ENCODE measurements at places on chromosomes 1 and 21.

- peak; percentile 16 for DNase-seq
Observed at GRCh38 chr1:165828103-165828668, 772 bp downstream of the UCK2 start.

DNA sequence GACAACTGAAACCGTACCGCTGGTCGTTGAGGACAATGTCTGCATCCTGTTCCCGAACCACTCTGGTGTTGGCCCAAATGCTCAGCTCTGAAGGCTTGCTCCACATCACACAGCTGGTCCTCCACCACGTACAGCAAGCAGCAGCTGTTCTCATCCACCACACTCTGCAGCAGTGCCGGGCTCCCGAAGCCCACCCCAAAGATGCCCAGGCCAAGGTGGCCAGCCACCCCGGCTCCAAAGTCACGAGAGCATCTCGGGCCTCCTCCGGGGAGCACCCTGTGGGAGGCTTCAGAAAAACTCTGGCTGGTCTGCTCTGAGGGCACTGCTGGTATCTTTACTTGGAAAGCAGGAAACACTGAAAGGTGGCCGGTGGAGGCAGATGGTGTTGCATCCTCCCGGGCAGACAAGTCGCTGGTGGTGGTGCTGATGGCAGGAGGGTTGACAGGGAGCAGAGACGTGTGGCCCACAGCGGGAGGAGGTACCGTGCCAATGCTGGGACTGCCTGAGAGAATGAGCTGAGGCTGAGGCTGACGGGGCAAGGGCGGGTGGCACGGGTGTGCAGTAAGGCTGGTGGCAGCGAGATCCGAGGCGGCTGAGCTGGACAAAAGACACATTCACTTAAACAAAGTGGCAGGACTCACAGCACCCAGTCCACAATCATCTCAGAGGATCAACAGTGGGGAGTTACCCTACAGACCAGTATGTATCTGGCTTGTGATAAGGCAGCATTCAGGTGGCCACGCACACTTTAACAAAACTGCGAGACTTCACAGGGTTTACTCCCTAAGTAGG lies 6.5 kb upstream of the CCDC27 start:
- DNase-seq, result no peak

DNA sequence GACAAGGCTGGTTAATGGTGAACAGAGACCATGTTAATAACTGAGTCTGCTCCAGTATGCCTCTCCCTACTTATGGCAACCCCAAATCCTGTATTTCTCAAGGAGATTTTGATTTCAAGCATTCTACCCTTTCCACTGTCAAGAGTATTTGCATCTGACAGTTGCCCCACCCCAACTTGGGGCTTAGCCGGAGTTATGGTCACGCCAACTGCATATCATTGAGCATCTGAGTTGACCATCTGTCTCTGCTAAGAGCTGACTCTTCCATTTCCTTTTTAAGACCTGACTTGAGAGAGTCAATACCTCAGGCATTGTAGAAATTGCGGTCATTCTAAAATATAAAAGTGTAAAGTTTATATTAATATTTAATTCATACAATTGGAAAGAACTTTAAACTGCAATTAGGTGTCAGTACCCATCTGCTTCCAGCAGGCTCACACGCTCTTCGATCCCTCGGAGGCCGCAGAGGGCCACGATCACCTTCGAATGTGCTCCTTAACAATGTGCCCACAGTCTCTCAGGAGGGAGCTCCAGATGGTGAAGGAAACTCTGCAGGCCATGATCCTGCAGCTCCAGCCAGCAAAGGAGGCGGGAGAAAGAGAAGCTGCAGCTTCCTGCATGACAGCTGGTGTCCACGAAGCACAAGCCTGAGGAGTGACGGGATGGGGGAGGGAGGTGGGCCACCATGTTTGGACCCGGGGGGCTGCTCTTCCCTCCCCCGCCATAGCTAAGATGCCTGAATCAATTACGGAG lies 409.8 kb downstream of the DISC1 start:
- DNase-seq, result no peak

GRCh38 chr1:210815641-210816550 lies 318.1 kb downstream of the KCNH1 start:
- DNase-seq, result no peak

DNA sequence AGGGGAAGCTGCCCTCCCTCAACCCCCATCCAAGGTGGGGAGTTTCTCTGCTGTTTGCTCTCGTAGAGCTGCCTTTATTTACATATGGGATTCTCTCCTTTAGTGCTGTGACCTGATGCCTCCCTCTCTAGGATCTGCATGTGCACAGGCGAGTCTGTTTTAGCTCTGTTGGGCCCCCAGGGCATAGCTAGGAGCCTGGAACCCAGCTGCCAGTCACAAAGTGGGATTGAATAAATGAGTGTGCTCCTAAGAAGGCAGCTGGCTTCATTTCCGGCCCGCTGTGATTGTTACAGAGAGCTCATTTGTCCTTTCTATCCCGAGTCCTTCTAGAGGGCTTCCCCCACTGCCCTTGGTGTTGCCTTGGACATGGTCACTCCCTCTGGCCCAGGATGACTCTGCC lies 176.6 kb downstream of the GRIK3 start:
- no peak for DNase-seq

DNA sequence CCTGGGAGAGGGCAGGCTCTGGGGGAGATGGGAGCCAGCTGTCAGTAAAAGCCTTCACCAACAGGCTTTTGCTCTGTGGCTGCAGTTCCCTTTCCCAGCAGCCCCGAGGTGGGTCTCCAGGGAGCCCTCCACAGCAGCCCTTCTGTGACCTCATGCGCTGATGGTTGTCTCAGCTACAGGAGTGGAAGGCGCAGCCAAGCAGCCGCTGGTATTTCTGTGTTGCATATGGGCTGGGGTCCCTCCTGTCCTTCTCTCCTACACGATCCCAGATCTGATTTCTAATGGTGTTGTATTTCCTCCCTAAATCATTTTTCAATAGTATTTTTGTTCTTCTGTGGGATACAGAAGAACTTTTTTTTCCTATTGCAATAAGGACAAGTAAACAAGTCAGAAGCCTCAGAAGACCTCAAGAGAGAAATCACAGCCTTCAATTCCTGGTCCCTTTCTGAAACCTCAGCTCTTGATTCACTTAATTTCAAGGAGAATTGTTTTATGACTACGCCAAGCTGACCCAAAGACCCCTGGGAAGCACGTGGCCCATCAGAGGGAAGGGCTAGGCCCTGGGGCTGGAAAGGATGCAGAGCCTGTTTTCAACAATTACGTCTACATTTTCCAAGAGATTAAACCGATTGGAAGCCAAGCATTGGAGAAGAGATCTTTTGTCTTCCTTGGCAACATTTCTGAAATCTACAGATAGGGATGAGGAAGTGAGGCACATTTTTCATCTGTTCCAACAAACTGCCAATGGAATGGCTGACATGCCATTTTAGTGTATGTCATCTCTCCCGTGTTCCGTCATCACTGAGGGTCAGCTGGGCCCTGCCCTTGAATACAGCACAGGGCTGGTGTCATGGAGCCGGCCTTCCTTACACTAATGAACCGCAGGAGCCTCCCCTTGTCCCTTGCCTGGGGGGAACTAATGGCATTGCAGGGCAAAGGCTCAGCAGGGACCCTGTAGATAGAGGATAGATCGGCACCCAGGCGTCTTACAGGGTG lies 42.0 kb upstream of the SCCPDH start:
- no peak for DNase-seq

DNA sequence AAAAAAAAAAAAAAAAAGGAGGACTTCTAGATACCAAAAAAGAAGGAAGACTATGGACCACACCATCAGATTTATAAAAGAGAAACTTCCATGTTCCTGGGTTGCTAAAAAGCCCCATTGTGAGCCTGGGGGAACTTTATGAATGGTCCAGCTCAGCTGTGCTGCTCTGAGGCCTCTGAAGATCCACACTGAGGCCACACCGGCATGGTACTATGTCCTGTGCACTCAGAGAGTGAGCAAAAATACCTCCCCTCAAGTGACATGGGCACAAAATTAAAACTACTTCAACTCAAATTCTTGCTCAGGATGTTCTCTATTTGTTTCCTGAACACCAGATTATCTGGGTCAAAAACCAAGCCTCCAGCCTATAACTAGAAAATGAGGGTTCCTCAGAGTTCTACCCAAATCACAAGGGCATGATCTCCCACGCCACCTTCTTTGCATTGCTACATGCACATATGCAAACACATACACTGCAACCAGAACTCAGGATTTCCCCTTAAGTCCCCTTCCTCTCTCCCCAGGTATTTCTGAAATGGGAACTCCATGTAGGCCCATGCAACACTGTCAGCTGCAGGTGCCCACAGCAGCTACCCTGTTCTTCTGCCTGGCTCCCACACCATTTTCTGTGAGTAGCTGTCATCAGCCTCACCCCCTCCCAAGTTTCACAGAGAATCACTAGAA lies 94.4 kb downstream of the SH3GLB1 start:
- no peak for DNase-seq

GRCh38 chr1:31717341-31717740 lies 13.5 kb upstream of the COL16A1 start:
- DNase-seq, result no peak

DNA sequence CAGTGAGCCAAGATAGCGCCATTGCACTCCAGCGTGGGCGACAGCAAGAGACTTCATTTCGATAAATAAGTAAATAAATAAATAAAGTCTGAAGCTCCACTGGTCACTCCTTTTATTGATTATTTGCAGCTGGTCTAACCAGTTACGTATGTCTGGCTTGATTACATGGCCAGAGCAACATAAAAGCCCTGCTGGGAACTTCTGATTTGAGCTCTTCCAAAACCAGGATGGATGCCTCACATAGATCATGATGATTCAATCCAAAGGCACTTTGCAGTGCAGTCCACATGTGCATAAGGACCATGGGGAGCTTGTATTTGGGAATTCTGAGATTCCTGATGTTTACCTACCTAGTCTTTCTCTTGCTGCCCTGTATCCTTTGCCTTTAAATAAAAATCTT lies 24.0 kb downstream of the NSUN4 start:
- no peak for DNase-seq

GRCh38 chr1:244431166-244431565 lies 20.5 kb downstream of the ADSS2 start:
- no peak for DNase-seq

GRCh38 chr1:222996310-222996975 lies 146.6 kb downstream of the TLR5 start:
- DNase-seq, result no peak

DNA sequence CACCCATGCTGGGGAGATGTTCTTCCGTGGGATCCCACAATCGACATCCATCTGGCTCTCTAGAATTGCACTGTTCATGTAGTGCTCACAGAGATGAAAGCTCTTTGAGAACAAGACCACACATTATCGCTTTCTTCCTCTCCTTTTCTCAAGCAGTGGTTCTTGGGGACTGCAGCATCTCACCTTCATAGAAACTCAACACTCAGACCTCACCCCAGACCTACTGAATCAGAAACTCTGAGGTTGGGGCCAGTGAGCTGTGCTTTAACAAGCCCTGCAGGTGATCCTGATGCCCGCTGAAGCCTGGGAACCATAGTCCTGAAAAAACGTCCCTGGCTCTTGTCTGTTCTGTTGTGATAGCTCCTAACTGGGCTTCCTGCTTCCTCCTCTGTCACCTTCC lies 251.3 kb upstream of the FGGY start:
- DNase-seq, result no peak

DNA sequence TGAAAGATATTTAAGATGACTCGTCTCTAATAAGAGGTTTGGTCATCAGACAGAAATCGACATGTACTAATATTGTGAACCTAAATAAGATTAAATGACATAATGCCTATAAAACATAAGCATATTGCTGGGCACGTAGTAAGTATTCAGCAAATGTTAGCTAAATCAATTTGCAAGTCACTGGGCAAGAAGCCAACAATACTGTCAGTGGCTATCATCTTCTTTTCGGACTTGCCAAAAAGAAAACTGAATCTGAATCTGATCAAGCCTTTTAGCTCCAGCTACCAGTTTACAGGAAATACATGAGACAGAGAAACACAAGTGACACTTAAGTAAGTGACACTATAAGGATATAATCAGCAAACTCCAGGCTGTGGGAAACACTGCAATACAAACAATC lies 46.0 kb downstream of the RPL5 start:
- DNase-seq, result no peak

- no peak for DNase-seq
Observed at GRCh38 chr21:41536076-41536826, 28.3 kb upstream of the TMPRSS2 start.

DNA sequence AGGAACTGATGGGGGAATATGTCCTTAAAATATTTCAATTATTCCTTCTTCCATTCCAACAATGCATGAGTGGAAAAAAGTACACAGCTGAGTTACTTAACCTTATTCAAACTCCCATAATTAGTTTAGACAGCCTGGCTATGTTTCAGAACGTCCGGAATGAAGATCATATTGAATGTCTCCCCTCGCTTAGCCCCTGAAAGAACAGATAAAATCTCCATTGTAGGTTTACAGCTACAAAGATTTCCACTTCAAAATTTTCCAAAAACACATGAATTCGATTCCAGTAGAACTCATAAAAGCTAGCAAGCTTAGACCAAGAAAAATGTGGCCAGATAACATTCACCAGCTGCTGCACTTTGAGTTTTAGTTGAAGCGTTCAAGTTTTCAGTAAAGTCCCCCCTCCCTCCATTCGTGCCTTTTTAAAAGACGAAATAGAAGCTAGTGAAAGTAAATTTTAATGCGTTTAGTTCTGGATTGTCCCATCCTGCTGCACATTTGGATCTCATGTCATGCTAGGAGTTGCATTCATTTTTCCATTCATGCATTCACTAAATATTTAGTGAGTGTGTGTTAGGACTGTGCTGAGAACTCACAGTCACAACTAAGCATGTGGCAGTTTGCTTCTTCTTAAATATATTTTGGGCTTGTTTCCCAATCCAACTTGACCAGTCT lies 29.4 kb upstream of the SSX2IP start:
- DNase-seq, result no peak

- DNase-seq, result no peak
Observed at GRCh38 chr1:174996476-174996875, 3.3 kb upstream of the CACYBP start.

GRCh38 chr1:15603050-15603965 lies 13.9 kb upstream of the DDI2 start:
- peak; percentile 92 for DNase-seq

- DNase-seq, result no peak
Observed at GRCh38 chr21:34284666-34285065, 79.1 kb upstream of the KCNE2 start.

DNA sequence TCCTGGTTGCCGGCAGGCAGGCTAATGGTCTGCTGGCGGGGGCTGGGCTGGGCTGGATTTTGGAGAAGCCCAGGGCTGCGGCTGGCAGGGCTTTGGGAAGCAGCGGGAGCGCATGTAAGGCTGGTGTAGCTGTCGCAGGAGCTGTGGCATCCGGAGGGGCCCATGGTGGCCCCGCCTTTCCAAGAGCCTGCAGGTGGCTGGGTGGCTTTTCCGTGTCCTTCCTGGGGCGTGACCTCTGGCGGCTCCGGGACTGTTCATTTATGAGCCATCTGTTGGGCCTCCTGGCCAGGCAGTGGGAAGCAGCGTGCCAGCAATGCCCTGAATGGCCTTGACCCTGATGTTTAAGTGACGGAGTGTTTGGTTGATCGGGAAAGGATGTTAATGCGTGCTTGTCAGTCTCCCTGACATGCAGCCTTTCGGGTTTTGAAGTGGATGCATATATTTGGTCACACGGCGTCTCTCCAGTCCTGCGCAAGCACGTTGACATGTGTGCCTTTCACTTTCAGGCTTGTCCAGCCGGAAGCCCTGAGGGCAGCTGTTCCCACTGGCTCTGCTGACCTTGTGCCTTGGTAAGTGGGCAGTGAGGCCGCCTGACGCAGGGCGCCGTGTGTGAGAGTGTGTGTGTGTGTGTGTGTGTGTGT lies 38.5 kb downstream of the AGPAT3 start:
- no peak for DNase-seq

All from CD4-positive, alpha-beta T cell treated with Interferon gamma for 1 hour (primary cell).